ENCODE measurements at places on chromosomes 4 and X. TPM values are rescaled to one million over a fixed set of nuclear protein-coding genes. Genes with fewer than 3 reads are reported as not detected.

TMEM255A gene
- total RNA-seq = not detected

TMSB15C gene
- 1.5 TPM for total RNA-seq

DNA sequence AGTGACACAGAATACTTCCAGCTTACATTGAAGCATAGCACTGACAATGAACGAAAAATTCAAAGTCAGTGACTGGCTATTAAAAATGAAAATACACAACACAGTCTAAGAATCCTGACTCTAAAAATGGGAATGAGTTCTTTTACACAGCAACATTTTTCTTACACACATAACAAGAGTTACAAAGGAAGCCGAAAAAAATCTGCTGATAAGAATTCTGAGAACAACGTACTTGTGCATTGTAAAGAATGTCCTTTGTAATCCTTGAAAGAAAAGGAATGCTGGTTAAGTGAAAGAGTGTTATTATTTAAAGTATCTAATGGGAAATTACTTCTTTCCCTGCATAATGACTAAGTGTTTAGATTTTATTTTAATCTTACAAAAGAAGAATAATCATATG, 199.4 kb downstream of the PRDM5 start:
- no peak for DNase-seq

DNA sequence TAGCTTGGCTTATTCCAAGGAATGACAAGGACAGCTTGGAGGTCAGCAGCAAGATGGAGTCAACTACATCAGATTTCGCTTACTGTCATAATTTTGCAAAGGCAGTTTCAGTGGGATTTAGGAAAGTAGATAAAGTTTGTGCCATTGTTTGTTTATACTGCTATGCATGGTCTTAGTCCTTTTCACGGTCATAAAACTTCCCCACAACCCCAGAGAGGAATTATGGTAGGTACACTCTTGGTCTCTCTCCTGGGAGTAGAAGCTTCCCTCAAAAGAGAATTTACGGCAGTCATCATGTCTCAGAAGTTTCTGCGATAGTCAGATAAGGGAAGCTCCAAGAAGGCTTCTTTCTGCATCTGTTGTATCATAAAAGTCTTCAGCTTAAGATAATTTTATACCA, 27.9 kb upstream of the HERC6 start:
- DNase-seq = no peak

IL3RA gene
- 0.94 TPM for total RNA-seq

DNA sequence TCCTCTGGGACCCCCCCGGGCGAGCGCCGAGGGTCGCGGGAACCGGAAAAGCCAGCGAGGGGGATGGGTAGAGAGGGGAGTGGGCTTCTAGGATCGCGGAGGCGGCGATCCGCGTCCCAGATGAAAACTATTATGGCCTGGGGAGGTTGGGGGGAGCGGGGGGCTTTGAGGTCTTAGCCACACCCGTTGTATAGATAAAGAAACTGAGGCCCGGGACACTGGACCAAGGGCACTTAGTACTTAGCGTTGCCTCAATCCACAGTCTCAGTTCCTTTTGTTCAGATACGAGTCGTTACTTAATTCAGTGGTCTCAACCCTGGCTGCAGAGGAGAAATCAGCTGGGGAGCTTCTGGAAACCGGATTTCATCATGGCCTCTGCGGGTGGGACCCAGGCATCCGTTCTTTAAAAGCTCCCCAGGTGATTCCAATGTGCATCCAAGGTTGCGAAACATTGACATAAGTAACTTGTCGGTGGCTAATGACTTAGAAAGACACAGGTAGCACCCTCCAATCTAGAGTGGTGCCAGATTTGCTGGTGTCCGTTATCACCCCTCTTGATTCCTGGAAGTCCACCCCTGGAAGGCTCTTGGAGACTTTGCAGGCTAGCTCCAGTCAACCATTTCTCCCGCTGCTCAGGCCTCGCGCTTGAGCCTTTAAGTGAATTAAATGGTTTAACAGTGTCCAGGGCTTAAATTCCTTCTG, 90.7 kb downstream of the GEMIN8 start:
- no peak for DNase-seq

GRCh38 chr4:47668810-47669408, 169.0 kb downstream of the CORIN start:
- no peak for DNase-seq

CT45A2 gene
- not detected for total RNA-seq

DNA sequence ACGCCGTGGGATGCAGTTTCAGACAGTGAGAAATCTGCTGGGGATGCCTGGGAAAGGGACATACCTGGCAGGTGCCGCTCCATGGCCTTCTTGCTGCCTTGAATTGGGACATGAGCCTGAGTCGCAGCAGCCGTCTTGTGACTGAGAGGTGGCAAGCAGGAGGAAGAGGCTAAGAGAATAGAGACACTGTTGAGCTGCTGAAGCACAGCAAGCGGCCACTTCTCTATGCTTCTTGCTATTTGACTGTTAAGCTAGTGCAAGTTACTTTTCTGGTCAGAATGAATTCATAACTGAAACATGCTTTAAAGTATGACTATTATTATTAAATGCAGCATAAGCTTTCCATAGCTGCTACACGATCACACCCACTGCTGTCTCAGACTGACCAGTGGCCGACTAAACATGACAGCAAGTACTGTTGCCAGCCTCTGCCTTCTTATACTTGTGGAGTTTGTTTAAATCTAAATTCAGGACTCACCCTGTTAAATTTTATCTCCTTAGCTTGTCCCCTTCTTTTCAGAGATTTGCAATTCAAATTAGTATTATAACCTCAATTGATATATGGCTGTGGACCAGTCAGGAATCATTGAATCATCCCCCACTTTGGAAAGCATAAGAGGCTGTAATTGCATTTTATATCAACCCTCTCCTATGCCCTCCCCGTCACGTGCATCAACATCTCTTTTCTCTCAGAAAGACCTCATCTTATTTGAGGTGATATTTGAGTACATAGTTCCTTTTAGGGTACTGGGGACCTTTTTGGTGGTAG, 24.8 kb upstream of the ACSL1 start:
- no peak for DNase-seq

TCEAL9 gene
- total RNA-seq = 1.0 TPM

BTC gene
- not detected for total RNA-seq

GRCh38 chr4:74364652-74365491, at the start of gene EREG:
Gene EREG, plus strand, starts transcription at chr4:74365145. Its CDS starts 164 bp downstream, at chr4:74365309.
- no peak for DNase-seq

- no peak for DNase-seq
Measured at GRCh38 chrX:103817502-103817901, 14.6 kb downstream of the RAB9B start.

DNA sequence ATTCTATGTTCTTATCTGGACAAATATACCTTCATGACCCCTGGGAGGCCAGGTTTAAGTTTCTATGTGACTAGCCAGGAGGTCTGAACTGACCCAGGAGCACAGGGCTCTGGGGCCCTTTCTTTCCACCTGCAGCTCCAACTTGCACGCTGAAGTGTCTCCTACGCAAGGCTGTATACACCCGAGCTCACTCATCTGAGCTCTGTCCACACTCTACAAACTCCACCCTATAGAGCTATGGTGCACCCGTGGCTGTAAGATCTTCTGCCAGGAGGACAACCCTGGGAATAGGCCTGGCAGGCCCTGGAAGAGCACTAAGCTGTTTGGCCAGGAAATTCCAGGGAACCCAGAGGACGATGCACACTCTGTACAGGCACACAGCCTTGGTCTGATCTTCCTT, 60.6 kb upstream of the ATOH1 start:
- DNase-seq = no peak

DMRTC1B gene
- 1.00 TPM for total RNA-seq

DNA sequence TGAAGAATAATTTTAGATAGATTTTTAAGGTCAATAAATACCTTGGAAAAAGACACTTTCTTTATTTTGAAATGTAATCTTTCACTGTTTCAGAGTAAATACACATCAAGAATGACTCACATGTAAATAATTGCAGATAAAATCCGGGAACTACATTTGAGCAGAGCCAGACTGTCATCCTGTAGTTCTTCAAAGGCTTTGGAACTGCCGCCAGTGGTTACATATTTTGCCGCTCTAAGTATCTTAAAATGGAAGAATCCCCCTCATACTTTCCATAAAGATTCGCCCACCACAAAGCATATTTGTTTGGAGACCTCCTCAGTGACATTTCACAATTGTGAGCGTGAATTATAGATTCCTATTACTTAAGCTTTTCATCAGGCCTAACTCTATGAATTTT, 607.8 kb upstream of the ZFP42 start:
- no peak for DNase-seq

MAGEA1 gene
- total RNA-seq = not detected

PLP2 gene
- 95.9 TPM for total RNA-seq

DNA sequence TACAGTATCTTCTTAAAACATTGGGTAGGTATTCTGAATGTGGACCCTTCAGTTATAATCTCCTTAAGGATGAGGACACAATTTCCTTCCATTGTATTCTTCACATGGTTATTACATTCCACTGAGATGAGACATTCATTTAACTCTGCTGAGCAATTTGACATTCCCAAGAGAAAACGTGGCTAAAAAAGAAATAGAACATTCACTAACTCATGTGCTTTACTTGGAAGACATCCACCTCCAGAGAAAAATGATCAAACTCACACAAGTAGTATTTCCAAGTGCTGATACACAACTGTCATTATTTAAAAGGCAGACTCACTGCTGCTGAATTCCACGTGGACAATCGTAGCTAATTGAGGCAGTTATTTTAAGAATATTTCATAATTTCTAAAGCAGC, 227.9 kb upstream of the ANKRD50 start:
- DNase-seq = no peak

GRCh38 chr4:24971192-24971591, 58.4 kb upstream of the CCDC149 start:
- DNase-seq = no peak

DNA sequence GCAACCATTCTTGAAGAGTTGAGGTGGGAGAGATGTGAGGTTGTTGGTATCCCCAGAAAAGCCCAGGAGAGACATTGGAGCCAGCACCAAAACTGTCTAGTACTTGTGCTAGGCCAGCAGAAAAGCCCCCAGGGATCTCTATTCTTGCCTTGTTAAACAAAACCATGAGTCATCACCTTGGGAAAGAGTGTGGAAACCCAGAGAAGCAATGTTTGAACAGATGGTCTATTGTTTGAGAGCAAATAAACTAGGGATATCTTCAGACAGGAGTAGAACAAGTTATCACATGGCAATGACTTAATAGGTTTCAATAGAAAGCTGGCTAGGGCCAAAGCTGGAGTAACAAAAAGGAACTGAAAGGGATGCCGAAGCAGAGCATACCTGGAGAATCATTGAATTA, 195.7 kb upstream of the CASK start:
- no peak for DNase-seq

AMMECR1 gene
- 6.5 TPM for total RNA-seq

DNA sequence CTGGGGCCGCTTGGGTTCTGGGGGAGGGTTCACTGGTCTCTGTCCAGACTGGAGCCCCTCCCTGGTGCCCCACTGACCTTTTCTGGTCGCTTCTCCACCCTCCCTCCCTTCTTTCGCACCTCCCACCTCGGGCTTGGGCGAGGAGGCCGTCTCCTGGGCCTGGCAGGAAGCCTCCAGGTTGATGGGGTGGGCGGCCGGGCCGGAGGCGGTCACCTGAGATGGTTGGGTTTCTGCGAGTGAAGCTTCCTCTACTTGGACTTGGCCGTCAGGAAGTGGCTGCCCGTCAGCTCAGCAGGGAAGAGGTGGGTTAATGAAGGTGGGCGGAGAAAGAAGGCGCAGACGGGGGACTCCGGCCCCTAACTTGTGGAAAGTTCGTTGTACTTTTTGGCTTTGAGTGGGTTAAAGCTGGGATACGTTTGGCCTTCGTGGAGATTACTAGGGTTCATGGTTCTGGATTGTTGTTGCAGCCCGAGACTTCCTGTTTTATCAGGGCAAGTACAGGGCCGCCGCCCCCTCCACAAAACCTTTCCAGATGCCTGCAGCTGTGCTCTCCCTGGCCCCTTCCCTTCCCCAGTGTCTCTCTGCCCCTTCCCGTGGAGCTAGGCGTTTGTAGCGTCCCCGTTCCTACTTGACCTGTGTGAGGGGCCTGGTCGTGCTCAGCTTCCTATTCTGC, 1.2 kb downstream of the AKAP17A start:
- no peak for DNase-seq

GRCh38 chr4:54742636-54743399, 85.1 kb downstream of the KIT start:
- no peak for DNase-seq

Measured in CD8-positive, alpha-beta T cell (primary cell).